ENCODE measurements at places on chromosomes 12 and 14.
A peak's percentile ranks its signal among the peaks of the same experiment; 100 is the strongest.

- DNase-seq: peak; percentile 65
Observed at GRCh38 chr12:46661110-46661845, 164.5 kb downstream of the SLC38A4 start.

DNA sequence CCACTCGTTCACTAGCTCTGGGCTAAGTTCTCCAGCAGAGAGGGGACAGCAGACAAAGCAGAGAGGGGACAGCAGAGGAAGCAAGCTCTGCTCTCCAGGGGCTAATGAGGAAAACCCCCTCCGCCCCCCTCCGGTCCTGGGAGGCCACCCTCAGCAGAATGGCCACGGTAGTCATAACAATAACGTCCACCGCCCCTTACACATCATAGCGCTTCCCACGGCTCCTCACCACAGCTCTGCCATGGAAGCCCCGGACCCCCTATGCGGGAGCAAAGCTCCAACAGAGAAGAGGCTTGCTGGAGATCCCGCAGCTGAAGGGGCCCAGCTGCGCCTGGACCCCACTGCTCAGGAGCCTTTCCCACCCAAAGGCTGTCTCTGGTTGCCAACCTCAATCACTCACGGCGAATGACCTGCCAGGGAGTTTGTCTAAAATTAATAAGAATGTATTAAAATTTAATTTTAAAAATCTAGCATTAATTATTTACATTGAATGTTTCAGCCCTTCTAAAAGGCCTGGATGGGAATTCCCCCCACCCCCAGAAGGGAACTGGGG is 17.4 kb downstream of the BEGAIN start:
- DNase-seq: no peak

- no peak for DNase-seq
Observed at GRCh38 chr14:98785578-98785977, 486.4 kb downstream of the BCL11B start.

DNA sequence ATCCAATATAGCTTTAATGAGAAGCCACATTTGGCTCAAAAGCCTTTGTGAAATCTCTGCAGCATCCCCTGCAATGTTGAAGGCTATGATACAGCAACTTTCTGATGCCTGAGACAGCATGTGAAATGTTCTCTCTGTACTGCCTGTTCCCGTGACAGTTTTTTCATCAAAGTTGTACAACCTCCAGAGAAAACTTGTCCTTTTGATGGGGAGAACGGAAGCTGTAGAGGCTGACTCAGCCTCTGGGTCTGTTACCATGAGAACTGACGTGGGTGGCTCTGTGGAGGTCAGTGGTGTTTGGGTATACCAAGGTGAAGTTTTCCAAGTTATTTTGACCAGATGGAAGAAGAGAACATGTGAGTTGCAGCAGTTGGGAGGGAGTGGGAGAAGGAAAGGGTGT is 17.0 kb downstream of the SLC4A8 start:
- no peak for DNase-seq

DNA sequence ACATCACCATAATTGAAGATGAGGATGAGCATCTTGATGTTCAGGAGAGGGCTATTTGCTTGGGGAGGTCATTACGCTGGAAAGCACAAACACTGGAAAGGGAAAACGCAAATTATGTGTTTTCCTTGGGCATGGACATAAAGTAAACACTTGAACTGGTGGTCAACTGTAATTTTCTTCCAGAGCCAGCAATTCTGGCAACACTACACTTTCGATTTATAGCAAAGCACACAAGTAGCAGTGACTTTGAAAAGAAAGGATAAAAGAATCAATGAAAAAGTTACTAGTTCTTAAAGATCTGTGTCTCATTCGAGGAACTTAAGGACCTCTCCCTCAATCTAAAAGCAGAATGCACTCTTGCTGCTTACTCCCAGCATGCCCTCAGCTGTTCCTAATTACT is 2.2 kb downstream of the CLEC14A start:
- DNase-seq: no peak

- no peak for DNase-seq
Observed at GRCh38 chr14:54428527-54428926, 12.6 kb downstream of the CNIH1 start.

- no peak for DNase-seq
Observed at GRCh38 chr12:1529862-1530591, 64.4 kb downstream of the FBXL14 start.

DNA sequence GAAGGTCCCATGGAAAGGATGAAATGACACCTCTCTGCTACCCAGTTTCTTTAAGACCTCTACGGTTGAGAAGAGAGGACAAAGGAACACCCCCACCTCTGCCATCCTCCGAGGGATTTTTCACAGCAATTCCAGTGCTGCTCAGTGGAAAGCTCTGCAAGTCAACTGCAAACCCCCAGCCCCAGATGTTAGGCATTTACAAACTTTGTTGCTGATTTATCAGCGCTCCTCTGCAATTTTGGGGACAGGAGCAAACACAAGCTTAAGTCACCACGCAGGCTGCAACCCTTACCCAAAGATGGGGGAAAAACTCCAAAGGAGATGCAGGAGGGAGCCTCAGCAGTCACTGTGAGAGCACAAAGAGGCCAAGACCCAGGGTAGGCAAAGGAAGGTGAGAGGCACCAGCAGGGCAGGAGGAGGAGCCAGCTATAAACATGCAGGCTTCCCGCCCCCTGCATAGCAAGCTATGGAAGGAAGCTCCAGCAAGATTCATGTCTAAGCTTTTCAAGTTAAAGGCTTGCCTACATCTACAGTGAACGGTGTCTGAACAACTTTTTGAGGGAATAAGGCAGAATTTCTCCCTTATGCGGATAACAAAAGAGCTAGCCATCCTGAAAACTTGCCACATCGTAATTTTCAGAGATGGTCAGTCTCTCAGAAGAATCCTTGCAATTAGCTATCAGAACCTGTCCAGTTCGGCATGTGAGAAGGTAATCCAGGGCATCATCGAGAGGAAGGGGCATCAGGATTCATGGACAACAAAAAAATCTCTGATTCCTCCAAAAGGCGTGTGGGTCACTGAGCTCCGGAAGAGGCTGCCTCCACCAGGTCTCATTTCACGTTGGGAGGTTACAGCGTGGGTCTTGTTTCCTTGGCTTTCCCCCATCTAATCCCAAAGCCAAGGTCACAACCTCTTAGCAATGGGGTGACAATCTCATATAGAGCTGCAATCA is 3.9 kb downstream of the CTDSP2 start:
- no peak for DNase-seq

DNA sequence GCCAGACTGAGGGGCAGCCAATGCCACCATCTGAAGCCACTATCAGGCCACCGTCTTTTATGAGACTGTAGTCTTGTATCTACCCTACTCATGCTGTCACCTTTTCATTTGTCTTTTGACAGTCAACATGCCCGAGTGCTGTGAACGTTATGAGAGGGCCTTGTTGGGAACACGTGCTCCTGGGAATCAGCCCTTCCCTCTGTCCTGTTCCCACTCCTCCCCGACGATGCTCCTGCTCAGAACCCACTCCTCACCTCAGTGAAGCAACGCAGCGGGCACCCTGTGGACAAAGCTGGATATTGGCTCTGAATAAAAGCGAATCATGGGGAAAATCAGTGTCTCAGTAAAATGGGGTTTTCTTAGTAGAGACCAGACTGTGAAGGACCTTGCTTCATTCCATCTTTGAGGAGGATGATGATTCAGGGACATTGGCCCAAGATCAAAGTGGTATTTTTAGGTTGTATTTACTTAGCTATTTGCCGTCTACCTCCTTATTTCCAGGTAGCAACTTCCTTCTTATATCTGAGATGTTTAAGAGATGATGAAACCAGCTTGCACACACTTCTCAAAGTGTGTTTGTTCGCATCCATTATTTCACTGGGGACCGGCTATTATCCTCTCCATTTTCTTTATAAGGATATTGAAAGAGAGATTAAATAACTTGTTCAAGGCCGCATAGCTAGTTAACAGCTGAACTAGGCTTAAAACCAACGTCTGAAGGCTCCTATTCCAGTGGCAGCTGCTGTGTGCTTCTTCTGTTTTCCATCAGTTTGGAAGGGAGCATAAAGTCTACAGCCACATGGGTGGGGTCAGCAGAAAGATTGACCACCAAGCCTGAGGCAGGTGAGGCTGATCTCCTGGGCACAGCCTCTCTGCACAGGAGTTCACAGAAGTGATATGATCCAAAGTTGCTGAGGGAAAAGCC is 43.9 kb upstream of the CTDSP2 start:
- DNase-seq: no peak
